Endothelial cell of coronary artery (primary cell): ENCODE measurements at places on chromosomes 11 and 22. TPM values are rescaled to one million over a fixed set of nuclear protein-coding genes. Genes with fewer than 3 reads are reported as not detected.

DDTL gene
- 2.4 and 2.5 TPM in 2 replicates for total RNA-seq

NEFH gene
- total RNA-seq = 0.56 and 0.63 TPM in 2 replicates

PATE4 gene
- not detected in 2 replicates for total RNA-seq

IRF7 gene
- total RNA-seq = 10.4 and 11.3 TPM in 2 replicates

CXCR5 gene
- not detected in 2 replicates for total RNA-seq

PTS gene
- total RNA-seq = 29.6 and 35.3 TPM in 2 replicates

MIOX gene
- not detected in 2 replicates for total RNA-seq

MGAT3 gene
- total RNA-seq = 0.47 TPM in 1 of 2 replicates, not detected in the other

NCF4 gene
- not detected in 2 replicates for total RNA-seq

KIAA1671 gene
- total RNA-seq = 29.4 and 32.7 TPM in 2 replicates

RSF1 gene
- 35.7 and 38.1 TPM in 2 replicates for total RNA-seq

KRTAP5-1 gene
- total RNA-seq = not detected in 2 replicates

SHANK2 gene
- total RNA-seq = 1.3 TPM in 1 of 2 replicates, not detected in the other

RAB36 gene
- total RNA-seq = 1.0 and 1.3 TPM in 2 replicates
